ENCODE measurements at places on chromosomes 5 and 9. TPM values are rescaled to one million over a fixed set of nuclear protein-coding genes. Genes with fewer than 3 reads are reported as not detected.
A peak's percentile ranks its signal among the peaks of the same experiment; 100 is the strongest.

DNA sequence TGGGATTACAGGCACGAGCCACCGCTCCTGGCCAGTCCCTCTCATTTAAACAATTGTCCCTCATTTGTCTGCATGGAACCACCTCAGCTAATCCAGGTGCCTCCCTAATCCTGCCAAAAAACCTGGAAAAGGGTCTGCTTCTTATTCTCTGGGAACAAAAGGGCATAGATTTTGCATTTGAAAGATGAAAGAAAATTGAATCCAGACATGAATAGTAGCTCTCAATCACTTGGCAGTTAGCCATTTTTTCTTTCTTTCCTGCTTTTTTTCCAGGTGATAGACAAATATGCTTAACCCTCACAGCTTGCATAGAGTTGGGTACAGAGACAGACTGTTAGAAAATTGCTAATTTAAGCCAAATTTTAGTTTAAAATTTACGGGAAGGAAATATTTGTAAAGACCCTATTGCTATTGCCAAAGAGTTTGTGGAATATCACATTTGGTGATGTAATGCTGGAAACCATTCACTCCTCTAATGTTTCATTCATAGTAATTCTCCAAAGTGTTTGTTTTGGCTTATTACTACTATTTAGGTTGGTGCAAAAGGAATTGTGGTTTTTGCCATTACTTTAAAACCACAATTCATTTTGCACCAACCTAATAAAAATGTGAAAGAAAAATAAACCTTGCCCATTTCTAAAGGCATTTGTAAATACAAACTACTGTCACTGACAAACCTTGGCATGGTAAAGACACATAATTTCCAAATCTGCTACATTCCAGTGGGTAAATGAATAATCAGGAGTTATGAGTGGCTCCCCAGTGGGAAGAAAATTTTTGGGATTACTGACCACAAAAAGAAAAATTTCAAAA, 80.5 kb upstream of the JAK2 start:
- H3K27ac ChIP-seq, result no peak overlapping the region
- peaks cover 7% of the 10 kb centered on the region for H3K4me1 ChIP-seq
- H3K4me3 ChIP-seq, result no peak overlapping the region
- no peaks in the 10 kb centered on the region for H3K27me3 ChIP-seq

- H3K27me3 ChIP-seq, result no peaks in the 10 kb centered on the region
- H3K27ac ChIP-seq, result no peak overlapping the region
- no peak overlapping the region for H3K4me3 ChIP-seq
- no peaks in the 10 kb centered on the region for H3K36me3 ChIP-seq
- no peaks in the 10 kb centered on the region for H3K4me1 ChIP-seq
These were observed 324.5 kb downstream of the ARHGEF28 start for GRCh38 chr5:73950441-73950873.

- no peaks in the 10 kb centered on the region for H3K36me3 ChIP-seq
- peaks cover 3% of the 10 kb centered on the region for H3K4me1 ChIP-seq
- no peaks in the 10 kb centered on the region for H3K27me3 ChIP-seq
- DNase-seq, result no peak
These were observed 68.2 kb downstream of the EBF1 start for GRCh38 chr5:159031513-159031912.

DNA sequence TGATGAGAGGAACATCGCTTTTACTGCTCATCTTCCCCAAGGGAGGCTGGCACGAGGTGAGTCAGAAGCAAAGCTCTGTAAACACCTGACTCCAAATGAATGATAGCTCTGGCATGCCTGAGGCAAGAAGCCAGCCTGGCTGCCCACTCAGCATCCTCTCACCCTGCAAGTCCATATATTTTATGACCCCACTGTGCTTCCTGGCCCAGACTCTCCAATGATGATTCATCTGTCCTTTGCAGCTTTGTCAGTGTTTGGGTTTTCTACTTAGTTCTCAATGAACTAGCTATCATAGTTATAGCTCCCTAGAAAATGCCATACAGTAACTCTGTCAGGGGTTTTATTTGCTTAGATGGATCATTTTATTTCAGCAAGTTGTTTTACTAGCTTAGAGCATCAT, 52.1 kb upstream of the FSTL4 start:
- H3K27ac ChIP-seq, result no peak overlapping the region
- H3K27me3 ChIP-seq, result no peaks in the 10 kb centered on the region
- H3K4me3 ChIP-seq, result no peak overlapping the region
- no peaks in the 10 kb centered on the region for H3K36me3 ChIP-seq

- H3K27me3 ChIP-seq, result no peaks in the 10 kb centered on the region
- no peak for DNase-seq
- no peaks in the 10 kb centered on the region for H3K36me3 ChIP-seq
- H3K4me3 ChIP-seq, result no peak overlapping the region
- no peaks in the 10 kb centered on the region for H3K4me1 ChIP-seq
- H3K27ac ChIP-seq, result no peak overlapping the region
These were observed 12.6 kb upstream of the MUSK start for GRCh38 chr9:110655754-110656641.

DNA sequence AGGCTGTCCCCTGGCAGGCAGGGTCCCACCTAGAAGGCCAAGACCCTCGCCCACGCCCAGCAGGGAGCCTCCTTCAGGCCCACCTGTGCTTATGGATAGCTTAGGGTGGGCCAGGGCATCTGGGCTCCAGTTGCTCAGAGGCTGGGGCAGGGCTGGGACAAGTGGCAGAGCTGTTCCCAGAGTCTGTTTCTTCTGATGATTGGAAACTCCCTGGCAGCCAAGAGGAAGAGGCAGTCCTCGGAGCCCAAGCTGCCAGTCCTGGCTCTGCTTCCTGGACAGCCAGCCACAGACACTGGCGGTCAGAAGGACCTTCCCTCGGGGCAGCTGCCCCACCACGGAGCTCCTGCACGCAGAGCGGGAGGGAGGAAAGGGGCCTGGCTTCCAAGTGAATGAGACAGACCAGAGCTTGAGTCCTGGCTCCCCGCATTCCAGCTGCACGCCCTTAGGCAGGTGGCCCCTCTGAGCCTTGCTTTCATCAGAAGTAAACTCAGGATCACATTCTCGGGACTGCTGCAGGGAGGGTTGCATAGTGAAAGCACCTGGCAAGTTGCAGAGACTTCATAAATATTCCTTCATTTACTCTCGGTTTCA, 37.9 kb upstream of the GABRP start:
- DNase-seq, result no peak
- H3K27me3 ChIP-seq, result peaks cover 29% of the 10 kb centered on the region
- no peaks in the 10 kb centered on the region for H3K36me3 ChIP-seq

- no peaks in the 10 kb centered on the region for H3K4me1 ChIP-seq
- H3K36me3 ChIP-seq, result no peaks in the 10 kb centered on the region
- no peak overlapping the region for H3K4me3 ChIP-seq
- H3K27ac ChIP-seq, result no peak overlapping the region
These were observed 4.6 kb upstream of the SAR1B start for GRCh38 chr5:134637116-134637721.

GRCh38 chr5:159708090-159708489, 208.2 kb upstream of the ADRA1B start:
- no peaks in the 10 kb centered on the region for H3K36me3 ChIP-seq
- H3K4me1 ChIP-seq, result no peaks in the 10 kb centered on the region
- no peak for DNase-seq
- H3K27me3 ChIP-seq, result no peaks in the 10 kb centered on the region
- no peak overlapping the region for H3K27ac ChIP-seq

DNA sequence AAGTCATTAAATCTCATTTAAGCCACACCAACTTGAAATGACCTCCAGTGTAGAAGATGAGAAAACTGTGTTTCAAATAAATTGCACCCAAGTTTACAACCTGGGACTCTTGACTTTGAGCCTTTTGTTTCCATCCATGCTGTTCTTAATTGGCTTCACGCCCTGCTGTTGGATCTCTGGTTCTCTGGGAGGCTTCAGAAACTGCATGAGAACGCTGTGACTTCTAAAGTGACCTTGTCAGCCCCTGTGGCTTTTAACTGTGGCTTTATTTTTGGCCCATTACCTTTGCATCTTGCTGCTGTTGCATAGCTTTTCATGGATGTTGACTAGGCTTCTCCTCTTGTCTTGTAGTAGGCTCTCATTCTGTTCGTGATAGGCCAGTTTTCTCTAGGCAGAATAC, 29.3 kb downstream of the TNFAIP8 start:
- H3K4me1 ChIP-seq, result peaks cover 40% of the 10 kb centered on the region
- no peak overlapping the region for H3K4me3 ChIP-seq
- no peak for DNase-seq
- peak overlapping the region; percentile 42 for H3K27ac ChIP-seq
- H3K36me3 ChIP-seq, result no peaks in the 10 kb centered on the region

- DNase-seq, result no peak
- no peak overlapping the region for H3K27ac ChIP-seq
- no peaks in the 10 kb centered on the region for H3K27me3 ChIP-seq
- H3K4me3 ChIP-seq, result no peak overlapping the region
- no peaks in the 10 kb centered on the region for H3K4me1 ChIP-seq
These were observed 23.1 kb downstream of the SMAD5 start for GRCh38 chr5:136155761-136156160.

- no peak overlapping the region for H3K4me3 ChIP-seq
- H3K27me3 ChIP-seq, result no peaks in the 10 kb centered on the region
- H3K27ac ChIP-seq, result no peak overlapping the region
- H3K4me1 ChIP-seq, result no peaks in the 10 kb centered on the region
These were observed 20.6 kb upstream of the PSIP1 start for GRCh38 chr9:15531380-15531779.

DNA sequence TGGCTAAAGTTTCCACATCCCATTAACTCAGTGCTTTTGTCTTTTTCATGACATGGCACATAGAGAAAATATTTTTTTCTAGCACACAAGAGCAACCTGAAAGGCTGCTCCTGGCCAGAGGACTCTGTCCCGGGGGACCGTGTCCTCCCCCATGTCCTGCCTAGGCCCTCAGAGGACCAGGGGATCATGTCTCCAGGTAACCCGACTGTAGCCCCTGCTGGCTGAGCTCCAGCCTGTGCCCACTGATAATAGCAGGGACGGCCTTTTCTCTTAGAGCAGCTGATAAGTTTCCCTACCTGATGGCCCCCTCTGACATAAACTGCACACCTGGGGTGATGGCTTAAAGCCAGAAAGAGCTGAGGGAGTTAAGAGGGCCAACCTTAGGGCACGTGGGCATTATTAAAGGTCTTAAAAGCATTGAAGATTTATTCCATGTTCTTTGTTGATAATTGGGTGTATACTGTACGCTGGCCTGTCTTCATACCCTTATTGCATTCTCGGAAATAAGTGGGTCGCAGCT, 5.9 kb downstream of the HDHD3 start:
- H3K4me3 ChIP-seq, result no peak overlapping the region
- no peaks in the 10 kb centered on the region for H3K27me3 ChIP-seq
- peaks cover 6% of the 10 kb centered on the region for H3K36me3 ChIP-seq
- no peak for DNase-seq
- no peak overlapping the region for H3K27ac ChIP-seq

DNA sequence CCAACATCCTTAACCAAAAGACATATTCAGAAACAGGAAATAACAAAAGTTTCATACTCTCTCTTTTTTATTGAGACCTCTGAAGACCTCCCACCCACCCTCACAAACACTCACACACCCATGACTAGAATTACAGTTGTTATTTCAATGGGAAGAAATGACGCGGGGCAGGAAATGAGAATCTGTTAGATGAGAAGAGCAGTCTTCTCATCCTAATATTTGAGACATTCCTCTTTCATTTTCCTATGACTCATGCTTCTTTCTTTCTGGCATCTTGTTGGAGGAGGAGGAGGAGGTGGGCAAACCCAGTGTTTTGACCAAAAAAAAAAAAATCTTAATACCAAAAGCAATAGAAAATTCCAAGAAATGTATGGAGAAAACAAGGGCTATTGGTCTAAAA, 179.5 kb upstream of the TARS1 start:
- H3K27me3 ChIP-seq, result no peaks in the 10 kb centered on the region
- no peaks in the 10 kb centered on the region for H3K36me3 ChIP-seq
- H3K4me3 ChIP-seq, result no peak overlapping the region
- peaks cover 5% of the 10 kb centered on the region for H3K4me1 ChIP-seq

DNA sequence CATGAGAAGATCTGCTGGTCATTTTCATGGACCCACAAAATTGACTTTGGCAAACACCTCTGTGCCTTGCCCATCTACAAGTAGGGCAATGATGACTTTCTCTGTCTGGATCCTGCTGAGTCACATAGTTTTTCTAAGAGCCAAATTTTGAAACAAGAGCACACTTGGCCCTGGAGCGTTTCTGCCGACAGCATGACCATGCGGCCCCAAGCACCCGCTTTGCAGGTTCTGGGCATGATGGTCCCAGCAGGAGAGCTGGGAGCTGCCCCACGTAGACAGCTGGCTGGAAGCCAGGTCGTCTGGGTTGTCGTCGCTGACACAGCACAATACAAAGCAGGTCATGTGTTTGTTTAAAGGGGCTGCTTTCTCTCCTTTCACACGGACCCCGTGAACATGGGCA, 159.8 kb downstream of the SYK start:
- no peaks in the 10 kb centered on the region for H3K36me3 ChIP-seq
- no peak overlapping the region for H3K27ac ChIP-seq
- no peak for DNase-seq
- no peaks in the 10 kb centered on the region for H3K27me3 ChIP-seq

DNA sequence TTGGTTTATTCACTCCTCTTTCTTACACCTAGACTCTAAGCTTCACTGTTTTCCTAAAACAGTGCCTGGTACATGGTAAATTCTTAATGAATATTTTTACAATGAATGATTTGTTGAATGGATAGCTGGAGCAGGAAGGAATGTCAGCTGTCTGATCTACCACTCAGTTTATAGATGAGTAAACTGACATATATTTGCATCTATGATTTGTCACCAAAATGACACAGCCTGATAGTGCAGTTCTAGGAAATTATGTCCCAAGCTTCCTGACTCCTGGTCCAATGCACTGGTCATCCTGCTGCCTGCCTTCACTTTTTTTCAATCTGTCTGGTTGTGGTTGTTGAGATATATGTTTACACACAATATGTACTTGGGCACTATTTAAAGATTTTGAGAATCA, 651.7 kb upstream of the WWC1 start:
- H3K27ac ChIP-seq, result no peak overlapping the region
- no peak for DNase-seq
- no peaks in the 10 kb centered on the region for H3K36me3 ChIP-seq
- no peaks in the 10 kb centered on the region for H3K27me3 ChIP-seq
- no peaks in the 10 kb centered on the region for H3K4me1 ChIP-seq

- H3K27ac ChIP-seq, result no peak overlapping the region
- no peaks in the 10 kb centered on the region for H3K4me1 ChIP-seq
- no peak for DNase-seq
- no peak overlapping the region for H3K4me3 ChIP-seq
These were observed 446.5 kb downstream of the EFNA5 start for GRCh38 chr5:107224272-107224671.

CD274 gene
- 3.0 TPM for total RNA-seq

IGIP gene
- total RNA-seq, result 5.4 TPM

GAPVD1 gene
- 65.4 TPM for total RNA-seq

FYB1 gene
- 2.8 TPM for total RNA-seq

HSPB3 gene
- total RNA-seq, result 14.1 TPM

IL4 gene
- not detected for total RNA-seq

IL7R gene
- 10.6 TPM for total RNA-seq

LURAP1L gene
- 1.1 TPM for total RNA-seq

Data from esophagus squamous epithelium (tissue), 5 donors.